Activated CD8-positive, alpha-beta memory T cell treated with anti-CD3 and anti-CD28 coated beads for 48 hours (primary cell): ENCODE measurements at places on chromosomes 3 and 15.

DNA sequence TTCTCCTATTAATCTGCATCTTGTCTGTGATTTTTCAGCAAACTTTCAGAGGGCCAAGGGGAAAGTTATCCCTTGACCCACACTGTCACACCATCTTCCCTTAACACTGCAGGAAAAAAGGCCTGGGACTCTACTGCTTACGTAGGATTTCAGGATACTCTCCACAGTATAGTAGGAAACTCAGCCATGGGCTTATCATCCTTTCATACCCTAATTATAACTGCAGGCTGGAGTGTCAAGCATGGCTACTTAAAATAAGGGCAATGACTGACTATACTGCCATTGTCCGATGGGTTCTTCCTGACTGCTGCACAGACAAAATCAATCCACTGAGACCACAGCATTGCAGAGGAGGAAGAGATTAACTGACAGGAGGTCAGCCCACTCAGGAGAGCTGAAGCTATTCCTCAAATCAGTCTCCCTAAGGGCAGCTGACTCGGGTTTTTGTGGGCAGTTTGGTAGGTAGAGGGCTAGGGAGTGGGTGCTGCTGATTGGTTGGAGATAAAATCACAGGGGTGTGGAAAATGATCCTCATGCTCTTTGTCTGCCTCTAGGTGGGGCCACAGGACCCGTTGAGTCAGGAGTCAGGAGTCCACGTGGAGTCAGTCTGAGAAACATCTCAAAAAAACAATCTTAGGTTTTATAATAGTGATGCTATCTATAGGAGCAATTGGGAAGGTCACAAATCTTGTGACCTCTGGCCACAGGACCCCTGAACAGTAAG is 118.2 kb upstream of the STRIT1 start:
- DNase-seq = no peak

- DNase-seq = no peak
Observed at GRCh38 chr3:163382183-163382582, 1696.1 kb downstream of the SI start.

DNA sequence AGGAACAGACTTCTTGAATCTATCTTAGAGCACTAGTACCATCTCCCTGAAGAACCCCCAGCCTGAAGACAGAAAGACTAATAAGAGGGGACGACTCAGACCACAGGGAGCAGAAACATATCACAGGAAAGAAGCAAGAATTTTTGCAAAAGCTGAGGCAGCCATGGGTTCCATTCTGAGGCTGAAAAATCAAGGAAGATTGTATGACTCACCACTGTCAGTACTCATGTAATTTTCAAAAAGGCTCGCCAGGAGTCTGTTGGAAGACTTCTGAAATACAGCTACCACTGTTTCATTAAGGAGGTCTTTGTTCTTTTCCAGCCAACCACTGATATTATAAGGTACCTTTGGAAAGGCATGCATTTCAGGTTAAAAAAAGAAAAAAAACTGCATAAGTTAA is 47.5 kb downstream of the MYH15 start:
- DNase-seq = no peak

DNA sequence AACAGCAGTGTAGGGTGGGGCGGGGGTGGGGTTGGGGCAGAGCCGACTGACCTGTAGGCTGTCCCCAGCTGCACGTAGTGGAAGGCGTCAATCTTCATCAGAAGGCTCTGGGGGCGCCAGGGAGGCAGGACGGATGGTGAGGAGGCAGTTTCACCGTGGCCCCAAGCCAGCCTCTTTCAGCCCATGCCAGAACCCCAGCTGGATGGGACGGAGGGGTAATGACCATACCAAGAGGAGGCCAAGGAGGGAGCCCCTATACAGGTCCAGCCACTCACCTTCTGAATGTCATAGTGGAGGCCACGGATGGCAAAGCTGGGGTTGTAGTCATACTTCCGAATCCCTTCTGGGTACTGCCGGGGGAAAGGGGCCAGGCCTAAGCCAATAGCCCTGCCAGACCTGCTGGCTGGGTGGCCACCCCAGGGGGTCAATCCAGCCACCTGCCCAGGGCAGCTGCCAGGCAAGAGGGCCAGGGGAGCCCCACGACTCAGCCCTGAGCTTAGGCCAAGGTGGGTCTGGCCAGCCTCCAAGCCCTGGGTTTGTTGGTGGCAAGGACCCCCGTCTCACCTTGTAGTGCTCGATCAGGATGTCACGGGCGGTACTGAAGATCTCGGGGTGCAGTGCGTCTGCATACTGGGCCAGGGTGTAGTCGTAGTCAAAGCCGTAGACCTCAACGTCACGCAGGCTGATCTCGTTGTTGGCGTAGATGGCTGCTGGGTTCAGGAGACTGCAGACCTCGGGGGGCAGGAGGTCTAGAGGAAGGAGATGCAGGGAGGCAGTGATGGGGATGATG is 4.9 kb downstream of the NT5DC2 start:
- no peak for DNase-seq

- no peak for DNase-seq
Observed at GRCh38 chr3:33908250-33908851, 109.9 kb downstream of the PDCD6IP start.

- DNase-seq = no peak
Observed at GRCh38 chr3:154664714-154665113, 234.7 kb upstream of the GPR149 start.
